ENCODE measurements at places on chromosomes 7 and 10.
A peak's percentile ranks its signal among the peaks of the same experiment; 100 is the strongest.

- no peak for DNase-seq
Measured at GRCh38 chr10:75395932-75396630, 5.5 kb downstream of the ZNF503 start.

- DNase-seq = no peak
Measured at GRCh38 chr7:18019555-18019954, 8.1 kb downstream of the PRPS1L1 start.

DNA sequence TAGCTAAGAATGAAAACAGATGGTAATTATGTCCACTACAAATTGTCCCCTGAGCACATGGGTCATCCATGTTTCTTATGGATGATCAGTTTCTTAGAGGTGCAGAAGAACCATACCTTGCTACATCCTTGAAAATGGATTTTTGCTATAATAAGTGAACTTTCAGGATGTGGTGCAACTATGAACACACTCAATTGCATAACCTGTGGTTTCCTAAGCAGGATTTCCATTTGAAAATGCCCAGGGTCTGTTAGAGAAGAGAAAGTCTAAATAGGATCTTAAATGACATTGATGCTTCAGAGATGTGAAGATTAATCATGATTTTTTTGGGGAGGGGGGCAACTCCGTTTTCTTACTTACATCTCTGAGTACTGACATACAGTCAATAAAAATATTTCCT, 39.6 kb upstream of the CACNB2 start:
- peak; percentile 52 for DNase-seq

DNA sequence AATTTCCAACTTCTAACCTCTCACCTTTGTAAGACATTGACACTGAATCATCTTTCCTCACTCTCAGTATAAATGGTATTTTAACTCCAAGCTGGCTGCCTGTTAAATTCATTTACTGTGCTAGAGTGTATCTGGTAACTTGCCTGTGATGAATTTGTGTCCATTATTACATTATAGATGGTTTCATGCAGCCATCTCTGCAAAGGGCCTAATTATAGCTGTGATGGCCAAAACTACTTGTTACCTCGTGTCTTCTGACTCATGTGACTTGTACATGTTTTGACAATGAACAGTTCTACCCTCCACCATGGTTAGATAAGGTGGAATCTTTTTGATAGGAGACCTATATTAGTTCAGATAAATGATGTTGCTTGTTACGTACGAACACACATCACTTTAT, 392.0 kb downstream of the PAXIP1 start:
- no peak for DNase-seq

GRCh38 chr10:114356751-114357514, 47.4 kb downstream of the AFAP1L2 start:
- no peak for DNase-seq

DNA sequence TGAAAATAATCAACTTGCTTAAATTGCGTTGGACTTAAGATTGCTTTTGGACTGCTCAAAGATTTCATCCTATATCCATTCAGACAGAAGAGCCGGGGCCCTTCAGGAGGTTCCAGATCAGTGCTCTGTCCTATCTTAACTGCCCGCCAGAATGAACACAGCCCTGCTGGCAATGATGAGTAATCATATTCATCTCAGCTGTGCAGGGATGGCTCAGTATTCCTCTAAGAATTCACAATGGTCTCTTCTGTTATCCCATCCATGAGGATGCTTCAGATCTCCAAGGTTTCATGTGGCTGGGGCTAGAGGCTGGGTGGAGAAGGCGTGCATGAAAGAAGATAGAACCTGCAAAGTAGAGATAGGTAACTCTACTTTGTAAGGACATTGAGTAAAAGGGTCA, 80.0 kb upstream of the NPVF start:
- DNase-seq = no peak

- DNase-seq = no peak
Measured at GRCh38 chr10:60597513-60597912, 180.8 kb upstream of the CDK1 start.

GRCh38 chr7:70997261-70997660, 134.7 kb upstream of the GALNT17 start:
- no peak for DNase-seq

- DNase-seq = no peak
Measured at GRCh38 chr7:43118313-43118712, 5.9 kb downstream of the HECW1 start.

DNA sequence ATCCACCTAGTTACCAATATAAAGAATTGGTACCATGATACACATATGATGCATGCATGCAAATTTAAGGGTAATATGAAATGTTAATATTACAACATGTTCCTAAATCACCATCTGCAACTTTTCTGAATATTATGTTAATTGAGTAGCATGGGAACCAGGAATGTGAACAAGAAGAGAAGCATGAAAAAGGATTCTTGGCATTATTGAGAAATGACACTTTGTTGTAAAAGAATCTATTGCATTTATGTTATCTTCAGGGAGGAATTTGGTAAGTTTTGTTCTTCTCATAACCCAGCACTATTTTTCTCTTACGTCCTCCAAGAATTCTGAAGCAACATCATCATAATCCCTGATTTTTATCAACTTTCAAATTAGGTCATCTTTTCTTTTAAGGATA, 159.9 kb upstream of the SLC25A13 start:
- DNase-seq = no peak

DNA sequence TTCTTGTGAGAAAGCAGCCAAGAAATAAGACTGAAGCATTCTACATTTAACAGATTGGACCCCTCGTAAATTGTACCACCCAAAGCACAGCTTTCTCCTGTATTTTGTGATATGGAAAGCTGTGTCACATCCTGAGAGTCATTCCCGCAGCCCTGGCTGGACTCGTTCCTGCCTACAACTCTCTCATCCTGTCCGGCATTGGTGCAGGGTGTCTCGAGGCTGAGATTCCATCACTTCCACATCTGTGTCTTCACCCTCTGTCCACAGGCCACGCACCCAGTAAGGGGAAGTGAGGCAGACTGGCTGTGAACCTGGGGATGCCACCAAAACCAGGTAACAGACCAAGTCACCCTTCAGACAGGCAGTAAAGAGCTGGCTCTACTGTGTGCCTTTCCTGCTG, 146.2 kb upstream of the KLF6 start:
- DNase-seq = no peak

GRCh38 chr10:134247-135131, 766 bp upstream of the ZMYND11 start:
- DNase-seq = peak; percentile 62

- peak; percentile 60 for DNase-seq
Measured at GRCh38 chr7:24965831-24966708, 13.9 kb downstream of the OSBPL3 start.

DNA sequence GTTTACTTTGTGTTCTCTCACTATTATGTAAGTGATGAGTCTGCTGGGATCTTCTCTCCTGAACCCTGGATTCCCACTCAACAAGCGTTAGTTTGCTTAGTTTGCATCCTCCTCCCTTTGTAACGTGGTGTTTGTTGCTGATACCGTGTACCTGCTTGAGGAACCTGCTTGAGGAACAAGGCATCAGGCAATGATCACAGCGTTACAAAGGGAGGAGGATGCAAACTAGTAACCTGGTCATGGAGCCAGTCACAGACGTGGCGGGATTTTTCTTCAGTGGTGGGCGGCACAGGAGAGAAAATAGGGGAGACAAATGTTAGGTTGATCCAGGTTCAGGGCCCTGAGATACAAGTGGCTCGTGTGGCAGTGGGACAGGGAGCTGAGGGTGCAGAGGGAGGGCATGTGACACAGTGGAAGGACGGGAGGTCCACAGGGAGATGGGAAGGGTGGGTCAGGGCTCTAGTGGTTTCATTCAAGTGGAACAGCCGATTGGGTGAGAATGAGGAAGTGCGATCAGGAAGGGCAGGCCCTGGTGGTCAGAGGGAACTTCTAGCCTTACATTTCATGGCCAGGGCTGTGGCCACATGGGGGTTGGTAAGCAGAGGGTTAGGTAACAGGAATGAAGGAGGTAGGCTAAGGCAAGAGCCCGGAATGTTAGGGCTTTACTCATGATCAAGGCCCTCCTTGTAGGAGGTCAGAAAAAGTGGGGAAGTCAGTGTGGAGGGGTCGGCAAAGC, 38.0 kb downstream of the SNX10 start:
- DNase-seq = peak; percentile 97

DNA sequence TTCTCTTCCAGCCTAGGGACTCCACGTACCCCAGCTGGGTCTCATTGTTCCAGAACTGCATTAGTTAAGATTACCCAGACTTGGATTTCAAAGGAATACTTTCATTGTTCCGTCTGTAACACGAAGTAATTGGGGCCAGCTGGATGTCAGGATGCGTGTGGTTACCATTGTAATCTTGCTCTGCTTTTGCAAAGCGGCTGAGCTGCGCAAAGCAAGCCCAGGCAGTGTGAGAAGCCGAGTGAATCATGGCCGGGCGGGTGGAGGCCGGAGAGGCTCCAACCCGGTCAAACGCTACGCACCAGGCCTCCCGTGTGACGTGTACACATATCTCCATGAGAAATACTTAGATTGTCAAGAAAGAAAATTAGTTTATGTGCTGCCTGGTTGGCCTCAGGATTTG, 21.0 kb downstream of the LRRC17 start:
- DNase-seq = no peak

DNA sequence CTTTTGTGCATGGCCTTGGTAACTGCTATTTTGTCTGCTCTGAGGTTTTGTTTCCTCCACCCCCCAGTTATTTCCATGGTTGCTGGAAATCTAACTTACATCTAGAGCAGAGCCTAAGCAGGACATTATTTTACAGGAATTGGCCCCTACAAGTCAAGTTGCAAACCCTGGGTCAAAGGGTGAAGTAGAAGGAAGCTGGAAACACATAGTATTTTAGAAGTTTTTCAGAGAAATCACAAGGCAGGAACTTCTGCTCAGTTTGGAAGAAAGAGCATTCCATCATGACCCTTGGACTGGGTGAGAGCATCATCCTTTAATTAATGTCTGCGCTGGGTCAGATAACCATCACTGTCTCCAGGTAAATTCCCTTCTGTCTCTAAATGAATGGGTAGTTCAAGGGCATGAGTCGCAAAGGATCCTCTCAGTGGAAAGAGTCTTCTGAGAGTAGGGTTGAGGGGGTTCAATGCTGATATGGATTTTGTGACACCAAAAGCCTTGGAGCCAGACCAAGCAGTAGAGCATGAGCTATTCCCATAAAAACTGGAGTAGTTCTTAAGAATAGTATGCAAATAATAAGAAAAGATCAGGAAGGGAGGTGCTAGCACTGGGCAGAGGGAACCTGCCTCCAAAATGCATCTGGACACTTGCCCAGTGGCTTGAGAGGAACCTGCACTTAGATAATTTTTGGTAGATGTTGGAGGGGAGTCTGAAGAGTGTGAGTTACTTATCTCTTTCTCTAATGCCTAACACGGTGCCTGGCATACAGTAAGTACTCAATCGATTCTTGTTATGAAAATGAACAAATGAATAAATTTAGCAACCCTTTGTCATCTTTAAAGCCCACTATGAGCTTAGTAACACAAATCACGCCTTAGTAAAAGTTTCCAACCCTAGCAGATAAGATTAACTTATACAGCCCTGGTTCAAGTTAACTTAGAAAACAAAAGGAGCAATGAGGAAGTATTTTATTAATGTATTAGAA, 160.6 kb upstream of the ADO start:
- no peak for DNase-seq

- DNase-seq = no peak
Measured at GRCh38 chr10:85222300-85222699, 893.9 kb downstream of the CCSER2 start.

DNA sequence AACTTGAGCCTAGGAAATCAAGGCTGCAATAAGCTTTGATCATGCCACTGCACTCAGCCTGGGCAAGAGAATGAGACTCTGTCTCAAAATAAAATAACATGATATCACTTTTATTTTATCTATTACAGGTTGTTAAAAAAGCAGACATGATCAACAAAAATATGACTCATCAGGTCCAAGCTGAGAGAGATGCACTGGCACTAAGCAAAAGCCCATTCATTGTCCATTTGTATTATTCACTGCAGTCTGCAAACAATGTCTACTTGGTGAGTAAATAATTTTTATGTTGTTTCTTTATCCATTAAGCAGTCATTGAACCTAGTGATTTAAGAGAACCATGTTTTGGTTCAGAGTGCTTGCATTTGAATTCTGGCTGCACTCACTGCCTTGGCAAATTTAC, 3.3 kb downstream of the MASTL start:
- no peak for DNase-seq

DNA sequence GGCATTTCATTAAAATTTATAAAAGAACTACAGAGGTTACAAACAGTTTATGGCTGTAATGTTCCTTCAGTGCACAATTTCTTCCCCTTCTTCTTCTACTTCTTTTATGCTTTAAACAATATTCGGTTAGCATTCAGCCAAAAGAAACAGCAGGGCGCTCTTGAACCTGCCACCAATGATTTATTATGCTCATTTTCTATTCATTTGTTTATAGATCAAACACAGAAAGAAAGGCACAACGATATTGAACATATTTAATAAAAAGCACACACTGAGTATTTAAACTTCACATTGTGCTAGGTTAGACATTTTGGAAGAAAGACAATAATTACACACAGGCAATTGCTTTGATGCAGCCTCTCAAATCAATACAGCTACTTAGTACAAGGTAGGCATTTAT, 1025.8 kb upstream of the LRRN3 start:
- no peak for DNase-seq

DNA sequence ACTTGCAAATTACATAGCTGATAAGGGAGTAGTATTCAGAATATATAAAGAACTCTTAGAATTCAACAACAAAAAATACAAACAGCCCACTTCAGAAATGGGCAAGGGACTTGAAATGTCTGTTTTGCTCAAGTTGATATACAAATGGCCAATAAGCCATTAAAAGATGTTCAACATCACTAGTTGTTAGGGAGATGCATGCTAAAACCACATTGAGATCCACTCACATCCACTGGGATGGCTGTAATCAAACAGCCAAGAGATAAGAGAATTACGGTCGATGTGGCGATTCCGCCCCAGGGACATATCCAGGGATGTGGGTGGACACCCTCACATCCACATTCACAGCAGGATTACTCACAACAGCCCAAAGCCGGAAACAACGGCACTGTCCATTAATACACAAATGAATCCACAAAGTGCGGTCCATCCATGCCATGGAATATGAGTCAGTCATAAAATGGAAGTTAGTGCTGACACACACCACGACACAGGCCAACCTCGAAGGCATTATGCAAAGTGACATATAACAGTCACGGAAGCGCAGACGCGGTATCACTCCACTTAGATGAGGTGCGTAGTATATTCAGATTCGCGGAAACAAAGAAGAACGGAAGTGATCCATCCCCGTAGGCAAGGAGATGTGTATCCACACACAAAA, 227.8 kb downstream of the DNAJB6 start:
- peak; percentile 70 for DNase-seq
